ENCODE measurements at places on chromosomes 1 and 21.

GRCh38 chr1:231768416-231768815 is 141.8 kb downstream of the DISC1 start:
- DNase-seq, result no peak

DNA sequence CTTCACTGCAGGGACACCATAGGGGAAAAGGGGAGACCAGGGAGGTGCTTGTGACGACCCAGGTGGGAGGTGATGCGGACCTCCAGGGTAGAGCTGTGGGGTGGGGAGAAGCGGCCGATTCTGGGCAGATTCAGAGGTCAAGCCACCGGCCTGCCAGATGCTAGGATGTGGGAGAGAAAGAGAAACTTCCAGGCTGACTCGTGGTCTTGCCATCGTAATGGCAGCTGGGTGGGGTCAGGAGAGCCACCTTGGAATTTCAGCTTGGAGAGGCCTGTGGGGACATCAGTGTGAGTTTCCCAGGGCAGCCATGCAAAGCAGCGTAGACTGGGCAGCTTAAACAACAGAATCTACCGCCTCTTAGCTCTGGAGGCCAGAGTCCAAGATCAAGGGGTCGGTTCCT is 258.0 kb upstream of the VAMP3 start:
- no peak for DNase-seq

GRCh38 chr1:15168479-15168878 is 14.9 kb downstream of the TMEM51 start:
- peak; percentile 66 for DNase-seq

DNA sequence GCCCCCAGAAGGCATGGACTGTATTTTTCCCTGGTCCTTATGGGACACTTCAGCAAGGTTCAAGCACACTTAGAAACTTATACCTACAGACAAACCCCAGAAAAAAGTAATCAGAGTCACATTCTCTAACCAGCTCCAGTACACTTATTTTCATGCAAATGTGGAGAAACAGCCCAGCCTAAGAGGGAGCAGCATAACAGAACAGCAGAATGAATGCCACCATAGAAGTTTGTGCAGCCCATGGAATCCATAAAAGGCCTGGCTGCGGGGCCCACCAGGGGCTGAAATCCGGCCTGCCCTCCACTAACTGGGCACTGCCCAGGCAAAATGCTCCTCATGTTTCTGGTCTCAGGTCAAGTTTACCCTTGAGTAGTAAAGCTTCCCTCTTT is 60.4 kb upstream of the ATP1A1 start:
- no peak for DNase-seq

DNA sequence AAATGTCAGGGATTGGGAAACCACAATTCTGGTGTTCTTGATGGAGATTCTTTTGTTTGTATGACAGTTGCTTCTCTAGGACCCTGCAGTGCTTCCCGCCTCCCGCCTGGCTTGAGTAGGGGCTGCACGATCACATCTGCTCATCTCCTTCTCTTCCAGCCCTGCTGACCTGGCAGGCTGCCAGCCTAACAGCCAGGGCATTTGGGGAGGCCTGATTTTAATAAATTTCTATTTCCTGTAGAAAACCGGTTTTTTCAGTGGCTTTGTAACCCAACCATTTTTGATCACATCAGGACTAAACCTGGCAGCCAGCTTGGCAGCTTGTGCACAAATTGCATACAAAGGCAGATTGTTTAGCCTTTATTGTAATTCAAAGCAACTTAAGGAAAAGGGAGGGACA is 78.9 kb downstream of the UBE2U start:
- peak; percentile 27 for DNase-seq

DNA sequence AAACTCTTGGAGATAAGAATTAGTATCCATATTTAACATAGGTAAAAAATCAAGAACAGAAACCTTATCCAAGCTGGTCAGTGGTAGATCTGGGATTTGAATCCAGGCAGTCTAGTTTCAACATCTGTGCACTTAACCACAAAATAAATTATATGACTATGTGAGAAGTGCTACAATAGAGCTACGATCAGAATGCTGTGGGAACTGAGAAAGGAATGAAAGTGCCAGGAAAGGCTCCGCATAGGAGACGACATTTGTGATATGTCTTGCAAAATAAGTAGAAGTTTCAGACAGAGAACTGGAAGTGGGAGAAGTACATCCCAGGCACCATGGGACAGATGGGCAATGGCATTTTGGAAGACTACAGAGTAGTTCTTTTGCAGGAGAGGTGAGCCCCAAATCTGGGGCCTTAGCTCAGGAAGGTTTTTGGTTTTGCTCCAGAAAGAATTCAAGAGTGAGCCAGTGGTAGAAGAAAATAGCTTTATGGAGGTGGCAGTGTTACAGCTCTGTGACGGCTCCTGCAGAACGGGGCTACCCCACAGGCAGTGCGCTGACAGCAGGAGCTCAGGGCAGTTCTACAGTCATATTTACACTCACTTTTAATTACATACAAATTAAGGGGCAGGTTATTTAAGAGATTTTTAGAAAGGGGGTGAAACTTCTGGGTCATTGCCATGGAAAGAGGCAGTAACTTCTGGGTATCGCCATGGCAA is 25.5 kb upstream of the GJA5 start:
- no peak for DNase-seq

DNA sequence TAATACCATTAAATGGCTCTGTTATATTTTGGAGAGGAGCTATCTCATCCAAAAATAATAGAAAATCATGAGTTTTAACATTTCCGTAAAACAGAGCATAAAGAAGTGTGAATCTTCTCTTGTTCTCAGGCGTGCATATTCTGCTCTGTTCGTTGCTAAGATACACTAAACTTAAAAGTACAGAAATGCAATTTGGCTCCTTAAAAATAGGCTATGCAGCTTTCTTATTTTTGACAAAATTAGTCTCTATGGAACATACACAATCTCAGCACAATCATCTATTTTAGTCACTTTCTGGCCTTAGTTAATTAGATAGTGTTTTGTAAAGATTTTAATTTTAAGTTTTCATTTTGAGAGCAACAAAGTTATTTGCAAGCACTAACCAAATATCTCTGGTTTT is 79.0 kb upstream of the USP25 start:
- DNase-seq, result no peak

- DNase-seq, result peak; percentile 73
Measured at GRCh38 chr1:48202030-48202752, 20.3 kb upstream of the SLC5A9 start.

DNA sequence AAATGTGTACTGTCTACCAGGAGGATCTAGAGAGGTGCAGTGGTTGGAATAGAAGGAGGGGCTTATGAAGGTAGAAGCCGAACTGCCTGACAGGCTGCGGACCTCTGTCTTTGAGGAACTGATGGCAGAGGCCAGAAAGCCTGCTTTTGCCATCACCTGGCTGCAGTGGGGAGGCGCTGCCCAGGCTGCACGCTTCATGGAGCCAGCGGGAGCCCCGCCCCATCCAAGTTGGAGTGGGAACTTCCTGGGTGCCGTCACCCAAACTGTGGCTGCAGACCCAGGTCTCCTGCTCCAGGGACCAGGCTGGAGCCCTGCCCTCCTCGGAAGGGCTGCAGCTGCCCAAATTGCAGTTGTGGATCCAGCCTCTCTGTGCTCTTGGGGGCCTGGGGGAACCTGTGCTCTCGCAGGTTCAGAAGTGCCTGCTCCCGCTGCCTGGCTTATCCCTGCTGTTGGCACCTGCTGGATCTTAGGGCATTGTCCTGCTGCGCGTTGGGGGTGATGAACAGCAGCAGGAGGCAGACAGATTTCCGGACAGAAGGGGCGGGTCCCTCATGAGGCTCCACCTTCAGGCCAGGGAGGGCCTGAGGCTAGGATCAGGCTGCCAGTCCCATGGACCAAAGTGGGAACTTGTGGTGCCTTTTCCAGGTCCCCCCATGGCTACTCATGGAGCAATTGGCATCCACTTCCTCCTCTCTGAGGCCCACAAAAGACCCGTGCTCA is 118.0 kb upstream of the PLPPR4 start:
- DNase-seq, result no peak

DNA sequence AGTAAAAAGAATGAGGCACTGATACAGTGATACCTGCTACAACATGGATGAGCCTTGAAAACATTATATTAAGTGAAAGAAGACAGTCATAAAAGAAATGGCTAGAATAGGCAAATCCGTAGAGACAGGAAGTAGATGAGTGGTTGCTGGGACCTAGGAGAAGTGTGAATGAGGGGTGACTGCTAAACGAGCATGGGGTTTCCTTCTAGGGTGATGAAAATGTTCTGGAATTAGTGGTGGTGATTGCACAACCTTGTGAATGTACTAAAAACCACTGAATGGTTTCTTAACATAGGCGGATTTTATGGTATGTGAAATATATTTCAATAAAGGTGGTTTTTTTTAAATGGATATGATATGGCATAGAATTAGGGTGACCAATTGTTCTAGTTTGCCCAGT is 12.6 kb upstream of the SERINC2 start:
- DNase-seq, result no peak

DNA sequence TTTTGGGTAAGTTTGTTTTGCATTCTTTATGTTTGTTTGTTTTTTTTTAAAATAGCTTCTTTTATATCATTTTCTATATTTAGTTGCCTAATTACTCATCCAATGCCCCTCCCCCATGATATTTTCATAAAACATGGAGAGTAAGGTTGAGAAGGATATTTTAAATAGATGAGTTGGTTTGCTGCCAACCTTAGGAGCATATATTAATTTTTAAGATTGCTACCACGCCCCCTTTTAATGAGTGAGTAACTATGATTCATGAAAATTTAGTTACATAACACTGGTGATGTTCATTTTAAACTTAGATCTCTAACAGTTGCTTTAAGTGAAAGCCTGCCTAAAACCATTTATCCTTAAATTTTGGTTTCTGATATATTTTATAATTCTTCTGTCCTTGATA is 18.7 kb downstream of the TMEM50A start:
- DNase-seq, result no peak

Data from body of pancreas (tissue), 4 donors.